Putamen (tissue), 1 donor: ENCODE measurements at places on chromosomes 11 and 22.

- DNase-seq = no peak
Measured at GRCh38 chr11:81444297-81444696, 1289.4 kb downstream of the FAM181B start.

- DNase-seq = no peak
Measured at GRCh38 chr22:50270666-50271394, 650 bp upstream of the MAPK11 start.

GRCh38 chr11:96188243-96189006 is 154.6 kb downstream of the MAML2 start:
- DNase-seq = no peak

DNA sequence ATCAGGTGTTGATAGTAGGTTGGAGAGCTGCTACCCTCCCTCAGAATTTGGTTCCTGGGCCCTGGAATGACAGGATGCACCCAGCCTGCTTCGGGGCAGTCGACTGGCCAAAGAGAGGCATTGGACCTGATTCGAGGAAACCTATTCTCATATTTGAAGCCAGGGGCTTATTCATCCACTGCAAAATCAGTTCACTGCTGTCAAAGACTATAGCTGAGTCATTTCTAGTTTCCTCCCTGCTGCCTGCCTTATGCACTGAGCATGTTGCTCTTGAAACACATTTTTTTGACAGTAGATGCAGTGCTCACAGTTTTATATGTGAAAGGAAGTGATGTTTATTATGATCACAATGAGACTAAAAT is 565.4 kb downstream of the ETS1 start:
- DNase-seq = no peak

DNA sequence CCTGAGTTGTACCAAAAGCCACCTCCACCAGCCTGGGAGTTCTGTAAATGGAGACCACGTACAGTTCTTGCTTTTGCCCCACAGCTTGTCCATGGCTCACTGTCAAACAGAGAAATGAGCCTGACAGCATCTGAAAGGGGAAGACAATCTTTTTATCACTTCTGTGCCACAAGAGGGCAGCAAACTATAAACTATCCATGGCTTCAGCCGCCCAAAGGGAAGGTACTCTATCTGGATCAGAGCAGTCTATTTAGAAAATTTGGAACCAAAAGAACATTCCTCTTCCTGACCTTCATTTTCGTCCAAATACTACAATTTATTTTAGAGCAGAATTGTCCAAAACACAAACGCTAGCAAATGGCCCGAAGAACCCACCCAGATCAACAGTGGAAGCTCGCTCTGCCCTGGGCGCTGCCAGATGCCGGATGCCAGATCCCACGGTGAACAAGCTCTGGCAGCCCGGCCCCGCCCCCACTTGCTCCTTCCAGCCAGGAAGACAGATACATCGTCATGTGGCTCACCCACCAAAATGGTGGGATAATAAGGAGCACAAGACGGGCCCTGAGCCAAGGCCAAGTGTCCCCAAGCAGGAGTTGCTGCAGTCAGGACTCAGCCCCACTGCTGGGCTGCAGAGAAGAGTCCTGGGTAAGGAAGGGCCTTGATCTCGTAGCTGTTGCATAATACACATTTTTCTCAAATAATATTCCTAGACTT is 23.9 kb upstream of the SCGB1A1 start:
- peak; percentile 84 for DNase-seq

- no peak for DNase-seq
Measured at GRCh38 chr22:26725012-26725676, 67.8 kb downstream of the MIAT start.

- DNase-seq = no peak
Measured at GRCh38 chr11:99316776-99317520, 296.2 kb downstream of the CNTN5 start.

DNA sequence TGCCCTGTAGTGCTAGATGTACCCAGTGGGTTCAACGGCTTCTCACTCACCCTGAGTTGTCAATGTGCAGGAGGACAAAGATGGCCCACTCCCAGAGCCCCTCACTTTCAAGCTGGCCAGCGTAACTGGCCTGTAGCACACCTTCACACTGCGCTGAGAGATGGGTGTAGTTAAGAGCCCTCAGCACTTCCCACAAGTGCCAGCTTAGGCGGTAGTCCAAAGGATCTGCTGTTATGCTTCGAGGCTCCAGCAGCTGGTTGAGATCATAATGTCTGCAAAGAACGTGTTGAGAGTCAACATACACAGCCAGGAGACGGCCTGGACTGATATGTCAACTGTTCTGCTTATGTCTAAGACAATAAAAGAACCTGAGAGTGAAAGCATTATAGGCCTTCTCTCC is 14.7 kb upstream of the CHRNA10 start:
- no peak for DNase-seq

DNA sequence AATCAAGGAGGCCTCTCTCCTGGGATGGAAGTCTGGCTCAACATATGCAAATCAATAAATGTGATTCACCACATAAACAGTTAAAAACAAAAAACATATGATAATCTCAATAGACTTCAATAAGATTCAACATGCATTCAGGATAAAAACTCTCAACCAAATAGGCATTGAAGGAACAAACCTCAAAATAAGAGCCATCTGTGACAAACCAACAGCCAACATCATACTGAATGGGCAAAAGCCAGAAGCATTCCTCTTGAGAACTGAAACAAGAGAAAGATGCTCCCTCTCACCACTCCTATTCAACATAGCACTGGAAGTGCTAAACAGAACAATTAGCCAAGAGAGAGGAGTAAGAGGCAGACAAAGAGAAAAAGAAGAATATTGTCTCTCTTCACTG is 54.0 kb upstream of the SEZ6L start:
- DNase-seq = no peak

DNA sequence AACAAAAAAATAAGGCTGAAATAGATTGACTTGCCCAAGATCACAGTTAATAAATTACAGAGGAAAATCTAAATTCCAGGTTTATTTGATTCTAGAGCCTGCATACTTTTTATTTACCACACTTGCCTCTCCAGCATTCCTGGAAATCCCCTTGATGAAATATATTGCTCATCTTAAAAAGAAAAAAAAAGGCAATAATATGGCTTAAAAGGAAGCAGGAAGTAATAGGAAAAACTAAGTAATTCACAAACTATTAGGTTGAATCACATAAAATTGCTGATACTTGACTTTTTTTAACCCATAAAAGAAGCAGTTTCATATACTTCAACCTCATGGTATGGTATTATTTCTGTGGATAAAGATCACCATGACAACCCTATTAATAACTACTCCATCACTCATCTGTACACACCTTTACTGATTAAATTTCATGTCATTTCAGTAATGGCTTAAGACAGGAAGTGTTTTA is 52.9 kb downstream of the COPB1 start:
- no peak for DNase-seq

DNA sequence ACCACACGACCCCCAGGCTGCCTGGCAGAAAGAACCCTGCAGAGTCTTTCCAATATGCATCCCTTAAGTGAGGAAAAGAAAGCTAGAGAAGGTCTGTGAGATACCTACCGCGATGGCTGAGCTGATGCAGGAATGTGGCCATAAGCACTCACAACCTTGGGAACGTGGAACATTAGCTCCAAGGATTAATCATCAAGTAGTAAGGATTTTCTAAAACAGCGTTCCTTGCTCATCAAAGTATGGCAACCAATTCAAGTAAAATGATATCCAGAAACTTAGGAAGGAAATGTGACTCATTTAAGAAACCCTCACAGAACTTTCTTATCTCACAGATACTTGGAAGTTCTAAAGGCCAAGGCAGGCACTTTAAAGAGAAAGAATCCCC is 12.8 kb downstream of the PACSIN2 start:
- no peak for DNase-seq

DNA sequence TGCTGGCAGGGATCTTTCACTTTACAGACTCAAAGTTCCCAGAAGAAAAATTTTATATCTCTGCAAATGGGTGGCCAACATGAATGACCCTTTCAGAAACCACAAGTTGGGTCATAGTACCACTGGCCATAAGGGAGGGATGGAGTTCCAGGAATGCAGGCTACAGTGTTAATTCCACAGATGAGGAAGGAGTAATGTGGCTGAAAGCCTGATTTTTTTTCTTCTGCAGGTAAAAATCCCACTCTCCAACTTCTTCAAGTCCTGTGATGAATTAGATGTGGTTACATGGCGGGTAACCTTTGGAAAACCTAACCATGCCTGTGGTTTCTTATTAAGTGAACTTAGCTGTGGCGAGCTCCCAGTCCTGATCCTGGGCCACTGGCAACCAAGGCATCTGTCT is 103.2 kb downstream of the SLC1A2 start:
- no peak for DNase-seq

GRCh38 chr11:123427405-123427804 is 2.7 kb upstream of the GRAMD1B start:
- no peak for DNase-seq

DNA sequence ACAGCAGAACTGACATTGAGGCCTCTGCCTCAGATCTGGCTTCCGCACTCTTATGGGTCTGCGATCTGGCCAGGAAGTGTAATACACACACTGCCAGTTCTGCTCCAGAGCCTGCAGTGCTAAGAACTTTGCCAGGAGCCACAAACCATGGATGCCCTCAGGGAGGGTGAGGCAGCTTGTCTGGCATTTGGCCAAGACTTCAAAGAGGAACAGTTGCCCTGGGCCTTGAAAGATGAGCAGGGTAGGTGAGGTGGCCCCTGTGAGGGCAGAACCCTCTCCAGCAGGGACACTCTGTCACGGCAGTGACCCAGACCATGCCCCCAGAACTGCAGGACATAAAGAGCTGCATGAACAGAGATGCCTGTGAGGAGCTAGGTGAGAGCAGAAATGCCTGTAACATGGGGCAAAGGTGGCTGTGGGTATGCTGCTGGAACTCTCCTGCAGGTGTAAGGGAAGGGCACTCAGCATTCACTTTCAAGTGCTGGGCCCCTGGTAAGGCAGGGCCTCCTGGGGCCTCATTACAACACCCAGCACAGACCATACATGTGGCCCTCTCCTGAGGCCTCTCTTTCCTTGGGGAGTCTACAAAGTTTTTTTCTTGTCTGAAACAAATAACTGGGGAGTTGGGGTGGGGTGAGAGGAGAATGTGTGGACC is 47.3 kb downstream of the NEU3 start:
- DNase-seq = no peak

- no peak for DNase-seq
Measured at GRCh38 chr22:17734187-17734586, 40.1 kb downstream of the BID start.

DNA sequence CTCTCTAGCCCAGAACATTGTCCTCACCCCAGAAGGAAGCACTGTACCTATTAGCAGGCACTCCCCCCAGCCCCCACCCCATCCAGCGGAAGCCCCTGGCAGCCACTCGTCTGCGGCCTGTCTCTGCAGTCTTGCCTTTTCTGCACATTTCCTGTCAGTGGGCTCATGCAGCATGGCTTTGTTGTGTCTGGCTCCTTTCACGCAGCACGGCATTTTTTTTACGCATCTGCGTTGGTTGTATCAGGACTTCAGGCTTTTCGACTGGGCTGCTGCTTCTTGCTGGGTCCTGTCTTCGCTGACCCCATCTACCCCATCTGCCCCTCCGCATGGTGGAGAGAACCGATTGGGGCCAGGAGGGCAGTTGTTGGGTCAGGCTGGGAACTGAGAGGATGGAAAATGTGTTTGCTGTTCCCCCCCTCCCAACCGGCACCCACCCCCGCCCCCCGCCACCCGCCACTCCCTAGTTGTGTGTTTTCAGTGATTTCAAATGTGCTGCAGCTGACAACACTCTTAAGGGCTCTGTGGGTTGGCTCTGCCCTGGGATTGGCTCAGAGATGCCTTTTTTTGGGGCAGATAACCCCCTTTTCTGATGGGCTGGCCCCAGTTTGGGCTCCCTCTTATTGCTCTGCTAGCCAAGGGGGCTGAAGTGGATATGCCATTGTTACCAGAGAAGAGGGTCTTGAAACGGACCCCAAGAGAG is 110.0 kb downstream of the KIAA1671 start:
- DNase-seq = no peak

DNA sequence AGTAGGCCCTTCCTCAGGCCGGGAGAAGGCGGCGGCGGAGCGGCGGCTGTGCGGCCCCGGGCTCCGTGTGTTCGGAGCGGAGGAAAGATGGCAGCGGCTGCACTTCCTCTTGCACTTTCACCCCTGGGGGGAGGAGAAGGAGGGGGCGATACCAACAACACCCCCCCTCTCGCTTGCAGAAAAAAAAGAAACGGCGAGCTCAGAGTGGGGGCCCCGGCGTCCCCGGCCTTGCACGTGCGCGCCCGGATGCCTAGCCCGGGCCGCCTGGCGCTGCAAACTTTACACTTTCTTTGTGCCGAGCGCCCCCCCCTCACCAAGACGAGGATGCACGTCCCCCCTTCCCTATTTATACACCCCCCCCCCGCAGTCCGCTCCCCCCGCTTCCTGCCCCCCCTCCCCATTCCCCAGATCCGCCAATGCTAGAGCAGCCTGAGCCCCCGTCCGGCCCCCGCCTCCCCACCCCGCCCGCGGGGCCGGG is at the start of gene PATZ1:
Gene PATZ1 (minus strand): TSS at position 92 of the 478 bp plus-strand sequence. CDS start 744 bp downstream, outside the sequence.
- peak; percentile 88 for DNase-seq

- no peak for DNase-seq
Measured at GRCh38 chr11:61616434-61616833, 35.6 kb upstream of the SYT7 start.

DNA sequence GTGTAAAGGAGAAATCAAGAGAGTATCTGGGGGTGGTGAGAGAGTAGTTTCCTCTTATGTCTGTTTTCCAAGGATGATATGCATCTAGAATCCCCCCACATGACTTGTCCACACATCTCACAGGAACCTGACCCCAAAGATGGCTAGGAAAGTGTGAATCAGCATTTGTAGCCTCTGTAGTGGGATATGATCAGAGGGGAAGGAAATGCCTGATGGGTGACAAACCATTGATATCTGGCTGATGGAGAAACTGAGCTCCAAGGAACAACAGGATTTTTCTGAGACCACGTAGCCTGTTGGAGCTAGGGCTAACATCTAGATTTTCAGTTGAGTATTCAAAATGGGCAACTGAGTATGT is 369.4 kb downstream of the DDX10 start:
- no peak for DNase-seq

GRCh38 chr22:30362651-30363281 is 6.0 kb downstream of the CCDC157 start:
- DNase-seq = no peak

DNA sequence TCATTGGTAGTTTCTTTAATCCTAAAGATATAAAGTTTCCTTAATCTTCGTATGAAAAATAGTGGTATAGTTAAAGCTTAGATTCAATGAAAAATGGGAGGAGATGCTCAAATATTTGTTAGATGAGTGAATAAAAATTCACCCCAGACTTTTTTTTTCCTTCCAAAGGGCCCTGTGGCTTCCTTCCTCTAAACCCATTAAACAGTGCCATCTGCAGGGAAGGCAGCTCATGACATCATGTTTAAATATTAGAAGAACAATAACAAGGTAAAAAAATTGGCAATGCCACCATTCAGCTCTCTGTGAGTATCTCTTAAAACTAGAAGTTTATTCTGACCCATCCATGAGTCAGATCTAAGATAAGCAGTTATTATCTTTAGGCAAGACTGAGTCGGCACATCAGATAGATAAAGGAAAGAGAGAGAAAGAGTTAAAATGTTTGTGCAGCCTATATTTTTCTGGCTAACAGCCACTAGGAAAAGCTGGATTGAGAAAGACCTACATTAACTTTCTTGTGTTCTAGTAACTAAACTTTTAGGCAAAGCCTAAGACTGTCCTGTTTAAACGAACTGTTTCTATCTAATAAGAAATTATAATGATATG is 19.1 kb upstream of the OOSP1 start:
- DNase-seq = no peak
